ENCODE measurements at places on chromosomes 6 and 20.

DNA sequence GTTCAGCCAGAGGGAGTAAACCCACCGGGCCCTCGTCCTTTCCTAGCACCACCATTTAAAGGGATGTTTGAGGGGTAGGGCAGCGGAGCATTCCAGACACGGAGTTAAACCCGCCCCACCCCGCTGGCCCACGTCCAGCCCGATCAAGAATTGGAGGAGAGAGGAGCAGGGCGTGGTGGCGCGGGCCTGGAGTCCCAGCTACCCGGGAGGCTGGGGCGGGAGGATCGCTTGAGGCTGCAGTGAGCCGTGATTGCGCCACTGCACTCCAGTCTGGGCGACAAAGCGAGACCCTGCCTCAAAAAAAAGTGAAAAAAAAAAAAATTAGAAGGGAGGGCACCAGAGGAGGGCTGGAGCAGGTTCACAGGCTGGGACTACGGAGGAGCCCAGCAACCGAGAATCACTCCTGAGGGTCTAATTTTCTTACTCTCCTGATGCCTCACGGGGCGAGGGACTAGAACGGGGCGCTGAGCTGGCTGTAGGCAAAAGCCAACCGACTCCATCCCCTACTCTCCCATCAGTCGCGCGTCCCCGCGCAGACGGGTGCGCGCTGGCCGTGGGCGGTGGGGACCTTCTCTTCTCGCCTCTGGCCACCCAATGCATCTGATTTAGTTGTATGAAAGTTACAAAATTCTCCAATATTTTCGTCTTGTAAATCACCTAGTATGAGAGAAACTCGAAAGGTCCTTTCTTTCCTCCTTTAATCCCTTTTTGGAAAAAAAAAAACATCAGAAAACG, 6.1 kb upstream of the HSPA1B start:
- DNase-seq: peak; percentile 80

- no peak for DNase-seq
These were observed 344.8 kb downstream of the THBS2 start for GRCh38 chr6:168908887-168909286.

DNA sequence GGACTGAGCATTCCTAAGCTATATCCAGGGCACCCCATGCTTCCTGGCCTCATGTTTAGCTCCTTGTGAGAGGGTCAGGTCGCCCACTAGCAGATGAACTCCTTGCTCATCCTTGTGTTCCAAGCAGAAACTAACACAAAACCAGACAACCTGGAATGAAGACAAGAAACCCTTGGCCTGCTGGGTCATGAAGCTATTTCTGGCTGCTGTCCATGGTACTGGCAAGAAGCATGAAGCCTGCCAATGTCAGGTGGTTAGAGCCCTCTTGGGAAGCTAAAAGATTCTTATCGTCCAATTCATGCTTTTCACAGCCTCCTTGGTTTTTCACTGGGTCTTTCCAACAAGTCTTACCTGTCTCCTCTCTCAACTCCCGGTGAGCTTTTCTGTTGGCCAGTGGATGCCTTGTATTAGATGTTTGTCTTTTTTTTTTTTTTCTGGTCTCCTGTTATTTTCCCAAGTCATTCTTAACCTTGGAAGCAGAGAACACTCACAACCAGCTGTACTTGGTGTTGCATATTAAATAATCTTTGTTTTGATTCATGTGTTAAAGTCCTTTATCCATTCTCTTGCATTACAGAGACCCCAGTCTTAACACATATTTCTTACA, 180.3 kb downstream of the ANKRD60 start:
- DNase-seq: no peak

DNA sequence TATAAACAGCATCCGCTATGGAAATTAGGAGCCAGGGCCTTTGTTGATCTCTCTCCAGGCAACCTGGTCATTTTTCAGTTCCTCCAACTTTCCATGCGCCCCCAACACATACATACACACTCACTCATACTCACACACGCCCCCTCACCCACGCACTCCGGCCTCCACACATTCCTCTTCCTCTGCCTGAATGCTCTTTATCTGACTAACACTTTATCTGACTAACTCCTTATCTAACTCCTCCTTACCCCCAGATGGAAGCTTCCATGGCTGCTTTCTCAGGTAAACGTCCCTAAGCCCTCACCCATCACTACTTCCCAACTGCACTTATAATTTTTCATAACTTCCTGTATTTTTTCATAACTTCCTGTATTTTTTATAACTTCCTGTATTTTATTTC, 17.4 kb downstream of the CASS4 start:
- DNase-seq: no peak

- DNase-seq: peak; percentile 82
These were observed 92.4 kb downstream of the NCR2 start for GRCh38 chr6:41427642-41428335.

GRCh38 chr20:41030531-41031242, 2.1 kb downstream of the TOP1 start:
- DNase-seq: no peak

All from right forelimb (tissue), 1 donor.